ENCODE measurements at places on chromosomes 16 and 17.

DNA sequence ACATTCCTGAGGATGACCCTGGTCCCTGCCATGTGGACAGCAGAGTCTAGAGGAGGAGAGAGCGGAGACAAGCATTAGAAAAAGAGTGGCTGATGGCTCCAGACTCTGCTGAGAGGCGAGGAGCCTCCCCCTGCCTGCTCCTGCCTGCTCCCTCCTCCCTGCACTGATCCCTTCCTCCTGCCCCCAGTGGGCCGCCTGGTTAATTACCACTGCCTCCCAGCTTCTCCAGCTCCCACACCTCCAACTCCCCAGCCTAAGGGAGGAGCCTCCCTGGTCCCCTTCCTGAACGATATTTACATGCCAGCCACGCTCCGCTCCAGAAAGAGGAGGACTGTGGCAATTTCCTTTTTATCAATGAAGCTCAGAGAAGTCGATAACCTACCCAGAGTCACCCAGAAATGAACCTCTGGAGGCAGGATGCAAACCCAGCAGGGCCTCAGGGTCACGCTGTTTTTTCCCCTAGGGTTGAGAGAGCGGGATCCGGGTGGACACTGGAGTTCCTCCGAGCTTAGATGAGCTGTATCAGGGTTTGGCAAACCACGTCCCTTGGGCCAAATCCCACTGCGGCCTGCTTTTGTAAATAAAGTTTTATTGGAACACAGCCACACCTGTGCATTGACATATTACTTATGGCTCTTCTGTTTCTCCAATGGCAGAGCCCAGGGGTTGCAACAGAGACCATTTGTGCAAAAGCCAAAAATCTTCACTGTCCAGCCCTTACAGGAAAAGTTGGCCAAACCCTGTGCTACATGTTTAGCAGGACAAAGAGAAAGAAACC lies 27.1 kb upstream of the JPH3 start:
- no peak for DNase-seq

- DNase-seq = no peak
Measured at GRCh38 chr17:31320791-31321190, 631 bp downstream of the EVI2A start.

GRCh38 chr16:77589071-77589765 lies 133.1 kb upstream of the NUDT7 start:
- no peak for DNase-seq

GRCh38 chr16:27289669-27290068 lies 21.1 kb upstream of the NSMCE1 start:
- DNase-seq = no peak

GRCh38 chr17:81171941-81172340 lies 5.9 kb upstream of the AATK start:
- no peak for DNase-seq

GRCh38 chr17:57956291-57957119 lies 1.3 kb upstream of the CUEDC1 start:
- DNase-seq = peak; percentile 20

DNA sequence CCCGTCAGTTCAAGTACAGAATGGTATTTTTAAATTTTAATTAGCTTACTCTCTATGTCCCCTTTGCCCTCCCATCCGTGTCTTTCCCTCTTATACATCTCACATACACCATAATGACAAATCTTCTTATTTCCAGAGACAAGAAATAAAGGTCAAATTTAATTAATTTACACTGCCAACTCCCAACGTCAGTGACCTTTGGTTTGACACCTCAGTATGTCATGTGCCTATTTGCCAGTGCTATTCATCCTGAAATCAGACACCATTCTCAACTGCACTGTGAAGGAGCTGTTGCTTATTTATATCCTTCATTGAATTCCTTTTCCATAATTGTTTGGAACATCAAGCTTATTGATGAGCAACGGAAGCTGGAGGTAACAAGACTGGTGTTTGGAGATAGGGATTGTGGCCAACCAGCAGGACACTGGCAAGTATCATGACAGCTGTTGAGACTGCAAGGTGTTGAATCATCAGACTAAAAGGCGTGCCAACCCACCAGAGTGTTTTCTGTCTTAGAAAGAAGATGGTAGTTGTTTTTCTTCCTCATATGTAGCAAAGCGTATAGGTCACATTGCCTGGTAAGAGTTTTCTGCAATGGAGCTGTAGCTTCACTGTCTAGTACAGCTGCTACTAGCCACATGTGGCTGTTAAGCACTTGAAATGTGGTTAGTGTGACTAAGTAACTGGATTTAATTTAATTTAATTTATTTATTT lies 12.5 kb downstream of the CALCOCO2 start:
- DNase-seq = no peak

DNA sequence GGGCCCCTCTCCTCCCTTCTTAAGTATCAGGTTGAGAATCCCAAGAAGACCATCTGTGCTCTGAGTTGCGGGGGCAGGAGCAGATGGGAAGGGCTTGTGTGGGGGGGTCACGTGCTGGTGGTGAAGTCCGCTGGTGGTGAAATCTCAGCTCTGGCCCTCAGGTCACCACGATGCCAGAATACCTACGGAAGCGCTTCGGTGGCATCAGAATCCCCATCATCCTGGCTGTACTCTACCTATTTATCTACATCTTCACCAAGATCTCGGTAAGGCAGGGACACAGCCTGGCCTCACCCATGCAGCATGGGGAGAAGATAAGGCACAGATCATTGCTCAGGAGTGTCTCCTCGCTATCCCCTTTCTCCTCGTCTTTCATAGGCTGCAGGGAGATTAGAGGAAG lies 29.7 kb downstream of the SLC5A11 start:
- DNase-seq = no peak

Measured in activated effector memory CD4-positive, alpha-beta T cell treated with Interleukin-2 at 50 U/mL for 16 hours (primary cell).